ENCODE measurements at places on chromosomes 2 and 18.
A peak's percentile ranks its signal among the peaks of the same experiment; 100 is the strongest.

GRCh38 chr2:120680136-120680761 lies 55.4 kb upstream of the GLI2 start:
- DNase-seq: peak; percentile 88

- DNase-seq: no peak
Observed at GRCh38 chr2:177251165-177251542, 13.4 kb downstream of the NFE2L2 start.

GRCh38 chr2:198383392-198383791 lies 579.0 kb downstream of the PLCL1 start:
- no peak for DNase-seq

- DNase-seq: peak; percentile 48
Observed at GRCh38 chr2:8676191-8676920, 5.5 kb upstream of the ID2 start.

GRCh38 chr2:69604836-69605235 lies 38.7 kb downstream of the AAK1 start:
- DNase-seq: no peak

DNA sequence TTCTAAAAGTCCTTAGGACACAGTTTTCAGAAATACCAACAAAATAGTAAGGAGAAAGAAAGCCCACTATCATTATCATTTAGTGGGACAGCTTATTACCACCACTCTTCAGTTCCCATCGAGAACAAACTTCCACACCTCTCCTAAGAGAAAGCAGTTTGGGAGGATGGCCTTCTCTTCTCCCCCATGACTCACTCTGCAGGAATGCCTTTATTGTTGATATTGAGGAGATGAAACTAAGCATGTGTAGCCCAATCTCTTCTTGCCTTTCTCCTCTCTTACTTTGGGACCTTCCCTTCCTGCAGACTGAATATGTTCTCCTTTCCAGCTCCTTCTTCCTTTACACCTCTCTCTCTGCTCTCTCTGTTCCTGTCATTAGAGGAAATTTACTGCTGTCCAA lies 30.0 kb upstream of the ERMN start:
- no peak for DNase-seq

- no peak for DNase-seq
Observed at GRCh38 chr2:25115902-25116301, 52.5 kb downstream of the POMC start.

GRCh38 chr2:14901737-14902136 lies 269.2 kb downstream of the LRATD1 start:
- no peak for DNase-seq

- DNase-seq: no peak
Observed at GRCh38 chr2:81545626-81546025, 1241.1 kb upstream of the LRRTM1 start.

GRCh38 chr2:197092431-197092830 lies 165.9 kb upstream of the PGAP1 start:
- no peak for DNase-seq

DNA sequence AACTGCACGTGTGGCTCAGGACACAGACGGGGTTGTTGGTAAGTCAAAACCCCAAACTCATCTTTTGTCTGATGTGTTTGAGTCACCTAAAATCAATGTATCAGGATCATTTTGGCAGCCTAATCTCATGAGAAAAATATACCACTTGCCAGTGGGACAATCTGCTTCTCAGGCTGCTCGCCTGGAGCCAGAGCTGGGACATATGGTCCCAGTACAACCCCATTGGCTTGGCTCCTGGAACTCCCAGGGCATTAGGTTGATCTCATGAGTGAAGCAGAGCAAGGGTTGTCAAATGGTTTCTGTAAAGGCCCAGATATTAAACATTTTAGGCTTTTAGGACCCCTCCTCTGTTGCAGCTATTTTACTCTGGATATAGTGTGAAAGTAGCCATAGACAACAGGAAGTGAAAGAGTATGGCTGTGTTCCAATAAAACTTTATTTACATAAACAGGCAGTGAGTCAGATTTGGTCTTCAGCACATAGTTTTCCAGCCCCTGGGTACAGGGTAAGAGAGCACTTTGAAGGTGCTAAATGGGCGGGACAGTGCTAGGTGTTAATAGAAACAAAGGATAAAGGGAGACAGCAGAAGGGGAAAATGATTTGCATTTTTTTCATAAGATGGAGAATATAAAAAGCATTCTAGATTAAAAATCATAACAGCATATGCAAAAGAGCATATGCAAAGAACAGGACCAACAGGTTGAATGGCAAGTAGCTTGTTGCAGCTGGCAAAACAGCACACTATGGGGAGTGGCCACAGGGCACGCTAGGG lies 290.8 kb downstream of the KCNS3 start:
- DNase-seq: no peak

DNA sequence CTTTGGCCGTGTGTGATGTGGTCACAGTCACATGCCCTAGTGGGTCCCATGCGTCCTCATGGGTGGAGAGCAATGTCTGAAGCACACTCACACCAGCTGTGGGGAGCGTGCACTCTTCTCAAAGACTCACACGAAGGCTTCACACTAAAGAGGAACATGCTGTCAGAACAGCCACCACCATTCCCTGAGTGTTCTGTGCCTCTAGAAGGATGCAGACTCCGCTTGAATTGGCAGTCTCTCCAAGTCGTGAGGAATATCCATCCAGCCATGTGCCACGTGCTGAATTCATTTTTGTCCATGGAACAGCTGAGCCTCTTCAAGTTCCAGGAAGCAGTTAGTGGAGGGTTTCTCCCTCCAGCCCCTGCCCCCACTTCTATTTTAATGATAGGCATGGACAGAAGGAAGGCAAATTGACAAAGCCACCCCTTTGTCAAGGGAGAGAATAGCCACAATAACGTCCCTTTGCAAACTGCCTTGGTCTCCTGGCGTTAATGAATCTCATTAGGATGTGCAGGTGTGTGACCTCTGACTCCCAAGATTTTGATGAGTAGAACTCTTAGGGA lies 464.3 kb upstream of the ID2 start:
- no peak for DNase-seq

GRCh38 chr2:36839976-36840617 lies 126.2 kb downstream of the STRN start:
- DNase-seq: no peak

DNA sequence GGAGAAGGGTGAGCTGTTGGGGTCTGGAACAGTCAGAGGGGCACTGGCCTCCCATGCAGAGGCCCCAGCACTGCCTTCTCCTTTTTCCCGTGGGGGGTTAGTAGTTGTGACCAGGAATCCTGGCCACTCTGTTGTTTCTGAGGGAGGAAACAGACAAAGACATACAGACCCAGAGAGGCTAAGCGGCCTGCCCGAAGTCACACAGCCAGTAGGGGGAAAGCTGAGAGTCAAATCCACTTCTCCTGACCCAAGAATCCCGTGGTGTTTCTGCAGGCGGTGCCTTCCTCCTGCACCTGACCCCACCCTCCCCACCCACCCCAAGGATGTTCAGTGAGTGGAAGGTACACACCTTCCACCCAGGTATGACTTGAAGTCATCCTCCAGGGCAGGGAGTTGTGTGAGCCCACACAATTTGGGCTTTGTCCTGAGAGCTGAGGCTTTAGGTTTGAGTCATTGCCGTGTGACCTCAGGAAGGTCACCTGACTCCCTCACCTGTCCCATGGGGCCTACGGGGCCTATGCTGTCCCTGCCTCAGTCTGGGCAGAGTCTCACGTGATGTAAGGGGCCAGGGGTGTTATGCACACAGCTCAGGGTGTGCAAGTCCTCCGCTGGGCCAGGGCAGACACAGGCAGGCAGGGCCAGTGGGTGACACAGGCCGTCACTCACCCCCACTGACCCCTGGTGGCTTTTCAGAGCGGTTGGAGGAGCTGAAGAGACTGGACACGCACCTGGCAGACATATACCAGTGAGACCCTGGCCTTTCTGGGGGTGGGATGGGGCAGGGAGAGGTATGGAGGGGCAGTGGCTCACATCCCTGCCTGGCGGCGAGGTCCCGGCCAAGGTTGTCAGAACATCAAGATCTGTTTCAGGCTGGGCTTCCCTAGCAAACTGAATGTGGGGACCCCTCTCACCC lies 5.0 kb downstream of the NT5DC4 start:
- DNase-seq: no peak

- DNase-seq: peak; percentile 56
Observed at GRCh38 chr2:176130147-176130956, 847 bp downstream of the HOXD8 start.

GRCh38 chr2:95526360-95527341 lies 42.1 kb upstream of the TRIM43B start:
- DNase-seq: peak; percentile 52

DNA sequence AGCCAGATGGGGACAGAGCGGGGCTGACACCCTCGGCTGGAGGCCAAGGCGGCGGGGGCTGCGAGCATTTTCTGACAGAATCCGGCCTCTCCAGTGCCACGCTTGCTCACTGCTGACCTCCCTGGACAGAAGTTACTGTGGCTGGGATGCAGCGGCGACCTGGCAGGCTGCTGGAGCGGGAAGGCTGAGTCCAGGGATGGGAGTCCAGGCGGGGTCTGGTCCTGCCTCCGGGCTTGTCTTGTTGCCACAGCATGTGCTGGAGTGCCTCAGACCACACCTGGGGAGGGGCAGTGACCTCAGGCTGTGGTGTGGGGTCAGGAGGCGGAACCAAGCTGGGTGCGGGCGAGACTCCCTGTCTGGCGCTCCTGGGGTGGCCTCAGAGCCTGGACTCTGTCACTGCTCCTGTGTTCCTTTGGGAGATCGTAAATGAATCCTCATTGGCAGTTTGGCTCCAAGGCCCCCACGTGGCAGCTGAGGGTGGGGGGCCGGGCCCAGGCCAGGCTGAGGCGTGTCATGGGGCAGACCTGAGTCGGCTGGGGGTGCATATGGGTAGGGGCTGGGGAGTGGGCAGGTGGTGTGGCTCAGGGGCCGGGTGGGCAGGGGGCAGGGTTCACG lies 5.5 kb downstream of the BOK start:
- DNase-seq: no peak

DNA sequence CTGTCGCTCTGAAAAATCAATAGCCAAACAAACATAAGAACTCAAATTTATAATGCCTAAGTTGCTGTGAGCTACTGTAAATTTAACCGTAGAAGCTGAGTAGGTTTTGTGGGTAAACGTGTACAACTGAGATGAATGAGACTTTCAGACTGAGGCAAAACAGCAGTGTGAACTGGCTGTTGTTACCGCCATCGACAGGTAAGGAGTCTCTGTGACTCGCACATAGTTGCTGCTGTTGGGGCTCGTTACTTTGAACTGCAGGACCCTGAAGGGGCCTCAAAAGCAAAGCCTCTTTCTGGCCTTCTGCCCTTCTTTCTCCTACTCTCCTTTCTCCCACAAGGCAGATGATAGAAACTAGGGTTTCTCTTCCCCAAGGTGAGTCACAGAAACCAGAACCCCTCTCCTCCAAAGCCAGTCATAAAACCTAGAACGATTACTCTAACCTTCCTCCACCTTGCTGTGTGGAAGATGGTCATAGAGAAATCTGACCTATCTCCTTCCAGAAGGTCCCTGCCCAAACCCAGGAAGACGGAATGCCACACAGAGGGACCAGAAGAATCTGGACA lies 101.2 kb downstream of the DLGAP1 start:
- DNase-seq: no peak

- no peak for DNase-seq
Observed at GRCh38 chr2:64177315-64177714, 33.1 kb upstream of the PELI1 start.

DNA sequence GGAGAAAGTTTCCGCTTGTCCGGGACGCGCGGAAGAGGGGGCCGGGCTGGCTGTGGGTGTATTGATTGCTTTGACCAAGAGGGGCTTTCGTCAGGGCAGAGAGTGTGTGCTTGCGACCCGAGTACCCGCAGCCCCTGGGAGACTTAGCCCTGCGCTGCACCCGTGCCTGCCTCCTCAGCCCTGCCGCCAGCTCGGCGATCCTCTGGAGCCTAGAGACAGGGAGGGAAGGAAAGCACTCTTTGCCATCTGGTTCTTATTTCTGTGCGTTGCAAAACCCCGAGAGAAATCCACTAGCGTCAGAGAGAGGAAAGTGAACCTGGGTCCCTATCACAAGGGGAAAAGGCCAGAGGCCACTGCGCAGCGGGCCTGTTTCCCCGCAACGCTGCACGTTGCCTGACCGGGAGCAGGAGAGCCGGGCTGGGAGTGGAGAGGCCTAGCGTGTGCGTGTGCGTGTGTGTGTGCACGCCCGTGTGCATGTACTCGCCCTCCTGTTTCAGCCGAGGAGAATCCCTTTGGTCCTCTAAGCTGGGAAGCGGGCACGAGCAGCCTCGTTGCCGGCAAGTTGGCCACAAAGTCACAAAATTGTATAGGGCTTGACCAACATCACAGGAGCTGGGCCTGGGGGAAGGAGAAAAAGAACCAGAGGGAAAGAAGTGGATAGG lies 1.7 kb downstream of the SIX3 start:
- DNase-seq: no peak

DNA sequence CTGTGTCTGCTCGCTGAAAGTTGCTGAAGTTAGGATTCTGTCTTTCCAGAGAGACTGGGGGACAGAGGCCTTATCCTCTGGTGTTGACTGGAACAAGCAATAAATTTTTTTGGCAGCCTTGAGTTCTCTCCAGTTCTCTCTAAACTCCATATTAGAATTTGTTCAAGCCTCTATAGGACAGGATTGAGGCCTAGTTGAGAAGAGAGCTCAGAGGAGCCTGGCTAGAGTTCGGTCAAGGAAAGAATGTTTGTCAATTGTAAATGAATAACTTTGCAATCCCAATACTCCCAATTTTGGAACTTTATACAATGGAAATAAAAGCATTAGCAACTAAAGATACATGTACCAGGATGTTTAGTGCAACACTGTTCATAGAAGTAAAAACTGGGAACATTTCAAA lies 16.7 kb upstream of the RASGRP3 start:
- DNase-seq: no peak

All from WTC11 (cell line).